IPS DF 19.7 (cell line): ENCODE measurements at places on chromosomes 5 and 9.

DNA sequence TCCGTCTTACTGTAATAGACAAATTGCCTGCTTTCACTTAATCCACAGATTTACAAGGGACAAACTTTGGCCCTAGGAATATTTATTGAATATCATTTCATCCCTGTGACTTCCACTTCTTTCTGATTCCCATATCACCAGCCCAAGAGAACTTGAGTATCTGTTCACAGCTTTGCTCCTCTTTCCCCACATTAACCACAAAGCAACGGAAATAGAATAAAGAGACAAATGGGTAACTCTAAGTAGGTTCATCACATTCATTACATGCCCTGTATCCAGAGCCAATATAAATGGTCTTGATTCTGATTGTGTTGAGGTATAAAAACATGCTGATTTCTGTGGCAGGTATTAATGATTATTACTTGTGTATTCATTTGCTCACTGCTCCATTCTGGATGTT, 41.9 kb downstream of the TMEM252 start:
- no peak for DNase-seq

DNA sequence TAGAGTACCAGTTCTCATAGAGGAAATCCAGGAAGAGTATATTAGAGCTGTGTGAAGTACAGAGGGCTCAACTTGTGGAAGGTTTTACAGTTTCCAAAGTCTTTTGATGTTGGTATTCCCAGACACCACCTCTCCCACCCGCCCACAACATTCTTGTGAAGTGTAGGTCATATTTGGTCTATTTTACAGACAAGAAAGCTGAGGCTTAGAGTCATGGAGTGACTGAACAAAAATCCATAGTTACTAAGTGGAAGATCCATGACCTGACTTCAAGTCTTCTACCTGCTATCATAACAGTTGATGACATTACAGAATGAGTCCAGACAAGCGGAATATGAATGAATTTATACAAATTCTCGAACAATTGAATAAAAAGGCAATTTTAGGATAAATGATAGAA, 187.1 kb upstream of the RPS23 start:
- no peak for DNase-seq

DNA sequence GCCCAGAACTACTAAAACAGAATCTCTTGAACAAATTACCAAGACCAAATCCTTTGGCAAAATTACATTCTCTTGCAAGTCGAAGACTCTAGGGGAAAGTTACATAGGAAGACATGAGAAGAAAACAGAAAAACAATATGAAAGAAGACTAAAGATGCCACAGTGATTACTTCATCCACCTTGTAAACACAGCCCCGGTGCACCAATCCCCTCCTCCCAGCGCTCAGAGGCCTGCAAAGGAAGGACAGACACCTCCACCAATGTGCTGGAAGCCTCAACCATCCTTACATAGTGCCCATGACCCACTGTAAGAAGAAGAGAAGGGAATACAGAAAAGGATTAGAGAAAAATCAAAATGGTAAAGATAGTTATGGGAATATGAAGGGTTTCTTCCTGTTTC, 218.5 kb downstream of the SPOCK1 start:
- no peak for DNase-seq

GRCh38 chr9:34203992-34204635, 25.3 kb downstream of the UBAP1 start:
- DNase-seq: no peak

- DNase-seq: no peak
Observed at GRCh38 chr5:148928141-148928540, 101.7 kb downstream of the ADRB2 start.

- DNase-seq: no peak
Observed at GRCh38 chr5:140041099-140041491, 2.0 kb downstream of the NRG2 start.

DNA sequence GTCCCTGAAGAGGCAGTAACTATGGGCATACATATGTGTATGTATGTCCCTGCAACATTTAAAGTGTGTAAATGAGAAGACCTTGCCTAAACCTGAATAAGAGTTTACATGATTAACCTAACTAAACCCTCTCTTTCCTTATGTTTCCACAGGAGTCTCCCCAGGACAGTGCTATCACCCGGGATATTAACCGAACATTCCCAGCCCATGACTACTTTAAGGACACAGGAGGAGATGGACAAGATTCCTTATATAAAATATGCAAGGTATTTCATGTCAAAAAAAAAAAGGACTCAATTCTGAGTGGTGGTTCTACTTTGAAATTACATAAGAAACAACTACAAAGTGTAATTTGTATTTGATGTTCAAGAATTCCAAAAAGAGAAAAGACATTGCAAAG, 31.7 kb downstream of the GPR21 start:
- DNase-seq: no peak

DNA sequence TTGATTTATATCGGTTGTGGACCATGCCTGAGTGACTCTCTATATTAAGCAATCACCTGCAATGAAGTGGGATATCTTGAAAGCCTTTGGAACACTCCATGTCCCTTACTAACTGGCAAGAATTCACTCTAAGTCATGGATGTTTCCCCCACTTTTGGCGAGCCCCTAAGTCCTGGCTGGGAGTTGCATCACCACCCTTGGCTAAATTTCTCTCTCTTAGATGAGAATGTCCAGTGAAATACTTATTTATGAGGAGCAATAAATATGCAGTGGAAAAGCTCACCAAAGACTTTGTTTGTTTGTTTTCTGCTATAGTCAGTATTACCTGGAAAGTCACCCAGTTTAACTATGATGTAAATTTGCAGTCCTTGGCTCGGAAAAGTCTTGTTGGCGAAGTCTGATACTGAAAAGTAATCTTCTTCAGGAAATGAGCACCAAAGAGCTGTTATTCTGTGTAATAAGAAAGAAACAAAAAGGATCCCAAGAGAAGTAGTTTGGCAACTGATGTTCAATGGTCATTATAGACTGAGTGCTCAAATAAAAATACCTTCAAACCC, 333.8 kb downstream of the DMRT2 start:
- DNase-seq: no peak

DNA sequence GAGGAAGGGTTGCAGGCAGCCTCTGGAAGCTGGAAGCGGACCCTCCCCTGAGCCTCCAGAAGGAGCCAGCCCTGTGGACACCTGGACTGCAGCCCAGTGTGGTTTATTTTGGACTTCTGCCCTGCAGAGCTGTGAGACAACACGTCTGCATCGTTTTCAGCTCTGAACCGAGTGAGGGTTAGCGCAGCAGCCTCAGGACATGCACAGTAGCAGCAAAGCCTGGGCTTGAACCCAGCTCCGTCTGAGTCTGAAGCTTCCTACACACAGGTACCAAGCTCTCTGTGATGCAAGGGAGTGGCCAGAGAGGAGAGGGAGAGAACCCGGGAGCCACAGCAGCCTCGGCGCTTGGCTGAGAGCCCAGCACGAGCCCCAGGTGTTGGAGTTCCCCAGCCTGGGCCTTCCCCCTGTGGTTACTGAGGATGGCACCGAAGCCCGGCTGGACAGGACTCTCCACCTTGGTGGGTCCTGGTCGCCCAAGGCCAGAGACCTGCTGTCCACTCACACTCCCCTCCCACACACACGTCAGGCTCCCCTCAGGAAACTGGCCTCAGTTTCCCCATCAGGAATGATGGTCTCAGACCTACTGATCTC, 128.2 kb downstream of the OLFM1 start:
- DNase-seq: no peak

GRCh38 chr5:58582803-58583491, at the start of gene RAB3C:
RAB3C (plus strand) TSS chr5:58583075; CDS start chr5:58583209, 134 bp downstream.
- peak; percentile 87 for DNase-seq

DNA sequence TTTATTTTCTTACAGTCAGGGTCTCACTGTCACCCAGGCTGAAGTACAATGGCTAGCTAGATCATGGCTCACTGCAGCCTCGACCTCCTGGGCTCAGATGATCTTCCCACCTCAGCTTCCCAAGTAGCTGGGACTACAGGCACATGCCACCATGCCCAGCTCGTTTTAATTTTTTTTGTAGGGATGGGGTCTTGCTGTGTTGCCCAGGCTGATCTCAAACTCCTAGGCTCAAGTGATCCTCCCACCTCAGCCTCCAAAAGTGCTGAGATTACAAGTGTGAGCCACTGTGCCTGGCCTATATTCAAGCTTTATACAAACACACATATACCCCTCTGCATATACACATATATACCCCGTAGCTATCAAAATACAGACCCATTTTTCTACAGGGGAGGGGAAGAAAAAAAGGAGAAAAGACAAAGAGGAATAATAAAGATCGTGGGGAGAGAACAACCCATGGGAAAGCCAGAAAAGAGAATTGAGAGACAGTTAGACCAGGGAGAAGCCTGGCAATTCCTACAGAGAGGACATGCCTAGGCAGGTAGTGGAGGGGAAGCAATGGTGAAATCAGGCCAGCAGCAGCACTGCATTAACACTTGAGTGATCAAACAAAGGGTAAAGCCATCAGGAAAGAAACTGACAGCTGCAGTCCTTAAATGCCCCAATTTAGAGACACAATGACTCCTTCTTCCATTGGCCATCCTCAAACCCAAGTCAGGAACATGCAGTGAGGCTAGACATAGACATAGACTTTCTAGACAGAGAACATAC, 102.7 kb downstream of the EFNA5 start:
- DNase-seq: no peak

DNA sequence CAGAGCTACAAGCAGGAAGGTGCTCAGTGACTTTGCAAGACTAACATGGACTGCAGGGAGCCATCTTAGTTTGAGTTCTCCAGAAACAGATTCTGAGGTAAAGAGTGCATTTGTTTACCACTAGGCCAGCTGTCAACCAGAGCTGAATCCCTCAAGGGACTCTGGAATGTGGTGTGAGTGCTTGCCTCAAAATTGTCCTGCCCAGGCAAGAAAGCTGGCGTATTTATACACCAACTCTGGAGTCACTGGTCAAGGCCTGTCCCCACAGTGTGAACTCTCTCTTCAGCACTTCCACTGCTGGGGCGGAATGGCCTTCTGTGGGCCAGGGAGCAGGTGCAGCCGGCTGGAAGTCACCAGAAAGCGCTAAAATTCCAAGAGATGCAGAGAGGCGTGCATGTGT, 139.2 kb upstream of the TBCA start:
- no peak for DNase-seq

- DNase-seq: no peak
Observed at GRCh38 chr5:172059661-172060100, 53.2 kb upstream of the FBXW11 start.

- no peak for DNase-seq
Observed at GRCh38 chr9:121021301-121021700, 28.8 kb downstream of the C5 start.

DNA sequence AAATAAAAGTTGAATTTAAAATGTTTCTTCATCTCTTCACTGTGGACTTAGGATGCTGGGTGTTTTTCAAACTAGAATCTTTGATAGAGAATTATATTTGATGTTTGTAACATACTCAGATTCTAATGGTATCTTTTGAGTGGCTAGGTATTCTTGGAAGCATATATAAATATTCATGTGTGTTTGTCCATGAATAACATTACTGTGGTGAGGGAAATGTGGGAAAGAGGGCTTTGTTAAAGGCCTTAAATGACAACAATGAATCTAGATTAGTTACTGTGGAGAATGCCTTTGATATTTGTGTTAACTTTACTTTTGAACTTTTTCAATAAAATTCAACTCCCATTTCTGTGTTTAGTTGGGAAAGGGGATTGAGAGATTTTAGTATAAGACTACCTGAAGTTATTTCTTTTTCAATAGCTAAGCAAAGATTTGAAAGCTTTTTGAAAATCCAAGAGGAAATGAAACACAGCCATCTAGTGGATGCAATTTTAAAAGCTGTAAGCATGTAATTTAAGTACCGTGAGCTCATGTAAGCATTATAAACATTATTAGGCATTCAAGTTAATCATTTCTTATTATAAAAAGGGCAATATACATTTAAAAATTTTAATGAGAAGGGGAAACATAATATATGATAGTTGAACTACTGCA, 69.6 kb downstream of the CCDC171 start:
- DNase-seq: no peak

- DNase-seq: no peak
Observed at GRCh38 chr5:2744485-2744884, 7.0 kb downstream of the IRX2 start.

DNA sequence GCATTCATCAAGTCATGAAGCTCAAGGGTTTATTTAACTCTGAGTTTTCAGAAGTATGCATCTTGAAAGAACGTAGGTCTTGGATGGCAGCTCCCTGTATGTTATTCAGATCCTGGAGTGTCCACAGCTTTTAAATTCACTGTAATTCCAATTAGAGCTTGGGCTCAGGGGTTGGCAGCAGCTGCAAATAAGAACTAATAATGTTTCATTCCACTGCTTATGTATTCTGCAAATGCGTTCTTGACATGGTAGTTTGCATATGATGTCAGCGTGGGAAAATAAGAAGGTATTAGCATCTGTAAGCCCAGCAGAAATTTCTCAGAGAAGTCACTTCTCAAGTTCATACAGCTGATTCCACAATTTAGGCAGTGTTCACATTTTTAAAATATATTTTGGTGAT, 58.4 kb downstream of the RORB start:
- DNase-seq: no peak

- DNase-seq: no peak
Observed at GRCh38 chr9:111572950-111573604, 26.4 kb downstream of the PTGR1 start.

DNA sequence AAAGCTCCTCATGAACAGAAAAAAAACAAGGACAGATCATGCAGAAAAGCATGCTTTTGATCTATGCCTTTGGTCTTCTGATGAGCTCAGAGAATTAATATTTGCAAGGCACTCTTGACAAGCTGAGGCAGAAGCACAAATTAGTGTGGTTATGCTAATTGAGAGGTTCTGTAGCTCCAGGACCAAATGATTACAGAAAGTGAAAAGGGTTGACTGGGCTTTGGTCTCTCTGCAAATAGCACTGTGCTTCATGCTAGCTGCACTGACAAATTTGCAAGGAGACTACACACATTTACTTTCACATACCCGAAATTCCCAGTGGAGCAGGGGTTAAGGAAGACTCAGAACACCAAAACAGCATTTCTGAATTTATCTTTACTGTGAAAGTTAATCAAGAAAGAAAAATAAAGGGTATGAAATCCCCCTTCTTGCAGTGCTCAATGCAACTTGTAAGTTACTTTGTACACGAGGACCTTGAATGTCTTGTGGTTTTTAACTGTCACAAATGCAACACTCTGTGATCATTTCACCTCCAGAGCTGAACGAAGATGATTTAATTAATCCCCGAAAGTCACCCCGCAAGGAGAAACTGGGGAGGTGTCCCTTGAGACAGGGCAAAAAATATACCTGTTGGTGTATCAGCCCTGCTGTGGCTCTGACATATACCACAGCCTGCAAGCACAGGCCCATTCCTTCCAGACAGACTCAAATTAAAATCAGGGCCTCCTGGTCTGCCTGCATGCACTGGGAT, 11.9 kb downstream of the RAPGEF1 start:
- no peak for DNase-seq

GRCh38 chr9:18969128-18969527, 63.9 kb downstream of the SAXO1 start:
- DNase-seq: no peak

GRCh38 chr9:16705111-16705604, 165.3 kb downstream of the BNC2 start:
- DNase-seq: no peak

- DNase-seq: no peak
Observed at GRCh38 chr9:27432308-27432707, 91.8 kb upstream of the IFNK start.
